ENCODE measurements at places on chromosomes 1 and 21.

DNA sequence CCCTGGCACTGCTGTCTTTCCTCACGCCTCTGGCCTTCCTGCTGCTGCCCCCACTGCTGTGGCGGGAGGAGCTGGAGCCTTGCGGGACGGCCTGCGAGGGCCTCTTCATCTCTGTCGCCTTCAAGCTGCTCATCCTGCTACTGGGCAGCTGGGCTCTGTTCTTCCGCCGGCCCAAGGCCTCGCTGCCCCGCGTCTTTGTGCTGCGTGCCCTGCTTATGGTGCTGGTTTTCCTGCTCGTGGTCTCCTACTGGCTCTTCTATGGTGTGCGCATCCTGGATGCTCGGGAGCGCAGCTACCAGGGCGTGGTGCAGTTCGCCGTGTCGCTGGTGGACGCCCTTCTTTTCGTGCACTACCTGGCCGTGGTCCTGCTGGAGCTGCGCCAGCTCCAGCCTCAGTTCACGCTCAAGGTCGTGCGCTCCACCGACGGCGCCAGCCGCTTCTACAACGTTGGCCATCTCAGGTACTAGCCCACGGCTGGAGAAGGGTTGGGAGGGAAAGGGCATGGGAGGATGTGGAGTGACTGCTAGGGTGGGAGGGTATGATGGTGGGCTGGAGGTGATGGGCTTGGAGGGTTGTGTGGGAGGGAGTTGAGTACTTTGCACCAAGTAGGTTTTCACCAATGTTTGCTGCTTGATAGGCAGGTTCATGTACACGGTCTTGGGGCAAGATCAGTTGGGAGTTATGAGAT, 18.9 kb downstream of the VANGL2 start:
- no peaks in the 10 kb centered on the region for H3K36me3 ChIP-seq
- H3K27ac ChIP-seq = no peak overlapping the region
- H3K4me3 ChIP-seq = no peak overlapping the region
- peaks cover 19% of the 10 kb centered on the region for H3K27me3 ChIP-seq
- no peaks in the 10 kb centered on the region for H3K4me1 ChIP-seq
- DNase-seq = no peak

DNA sequence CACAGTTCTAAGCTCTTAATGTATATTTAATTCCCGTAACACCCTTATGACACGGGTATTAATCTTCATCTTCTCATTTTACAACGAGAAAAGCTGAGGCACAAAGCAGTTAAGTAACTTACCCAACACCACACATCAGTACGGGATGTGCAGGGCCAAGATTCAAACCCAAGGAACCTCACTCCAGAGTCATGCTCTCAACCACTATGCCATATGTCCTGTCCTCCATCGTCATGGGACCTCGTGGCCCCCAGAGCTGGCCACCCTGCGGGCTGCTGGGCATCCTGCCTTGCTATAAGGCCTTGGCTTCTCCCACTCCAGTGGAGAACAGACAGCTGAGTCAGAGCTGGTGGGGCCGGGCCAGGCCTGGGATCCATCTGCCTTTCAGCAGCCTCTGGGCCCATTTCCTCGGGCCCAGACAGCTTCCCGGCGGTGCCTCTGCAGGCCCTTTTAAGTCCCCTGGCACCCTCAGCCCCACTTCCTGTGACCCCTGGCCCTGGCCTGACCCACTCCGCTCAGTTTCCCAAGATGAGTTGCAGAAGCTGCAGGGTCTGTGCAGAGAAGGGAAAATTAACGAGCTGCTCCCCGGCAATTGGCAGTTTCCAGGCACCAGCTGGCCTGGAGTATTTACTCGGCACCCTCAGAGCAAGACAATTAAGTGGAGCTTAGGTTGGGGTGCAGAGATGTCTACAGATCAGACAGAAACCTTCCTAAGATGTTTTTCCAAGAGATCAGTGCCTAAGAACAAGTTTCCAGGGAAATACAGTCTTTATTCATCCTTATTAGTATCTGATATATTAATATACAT, 98.2 kb downstream of the EPHB2 start:
- H3K4me3 ChIP-seq = no peak overlapping the region
- no peaks in the 10 kb centered on the region for H3K4me1 ChIP-seq
- no peak for DNase-seq

DNA sequence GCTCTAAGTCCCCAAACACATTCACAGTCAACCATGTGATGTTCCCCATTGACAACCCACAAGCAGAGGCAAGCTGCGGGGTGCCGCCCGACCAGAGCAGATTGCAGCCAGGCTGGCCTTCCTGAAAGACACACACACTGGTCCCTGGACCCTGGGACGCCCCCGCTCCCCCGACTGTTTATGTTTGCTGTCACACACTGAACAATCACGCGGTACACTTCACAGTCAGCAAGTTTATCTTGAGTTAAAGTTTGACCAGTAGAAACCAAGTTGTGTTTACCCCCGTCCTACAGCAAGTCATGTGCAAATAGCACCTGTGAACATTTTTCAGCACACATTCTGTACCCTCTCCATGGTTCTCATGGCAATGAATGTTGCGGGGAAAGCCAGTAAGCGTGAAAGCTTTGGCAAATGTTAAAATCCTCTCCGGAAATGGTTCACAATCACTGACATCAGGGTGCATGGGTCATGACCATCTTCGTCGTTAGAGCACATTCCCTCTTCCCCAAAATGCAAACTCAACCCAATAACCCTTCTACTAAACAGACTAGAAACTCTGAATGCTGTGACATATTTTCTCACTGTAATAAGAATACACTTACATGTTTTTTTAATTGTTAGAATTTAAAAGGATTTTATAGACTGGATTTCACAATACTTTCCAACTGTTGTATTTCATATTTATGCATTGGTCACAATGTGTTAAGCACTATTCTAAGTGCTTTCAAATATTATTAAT, 33.3 kb upstream of the IRF2BP2 start:
- DNase-seq = no peak
- no peaks in the 10 kb centered on the region for H3K27me3 ChIP-seq
- no peak overlapping the region for H3K27ac ChIP-seq
- H3K4me3 ChIP-seq = no peak overlapping the region
- no peaks in the 10 kb centered on the region for H3K4me1 ChIP-seq
- no peaks in the 10 kb centered on the region for H3K36me3 ChIP-seq

DNA sequence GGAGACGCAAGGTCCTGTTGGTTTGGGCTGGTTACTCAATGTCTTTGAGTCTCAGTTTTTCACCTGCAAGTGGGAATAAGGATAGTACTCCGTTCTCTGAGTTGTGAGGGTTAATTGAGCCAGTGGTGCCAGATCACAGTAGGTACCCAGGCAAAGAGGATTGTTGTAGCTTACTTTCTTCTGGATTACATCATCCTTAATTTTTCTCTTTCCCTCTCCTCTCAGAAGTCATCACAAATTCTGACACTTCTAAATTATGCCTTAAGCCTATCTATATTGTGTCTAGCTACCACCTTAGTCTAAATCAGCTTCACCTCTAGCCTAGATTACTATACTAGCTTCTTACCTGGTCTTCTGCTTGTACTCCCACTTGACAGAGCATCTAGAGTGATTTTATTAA, 149.5 kb downstream of the ROR1 start:
- H3K4me1 ChIP-seq = peaks cover 17% of the 10 kb centered on the region
- no peaks in the 10 kb centered on the region for H3K27me3 ChIP-seq
- no peaks in the 10 kb centered on the region for H3K36me3 ChIP-seq
- H3K27ac ChIP-seq = no peak overlapping the region
- H3K4me3 ChIP-seq = no peak overlapping the region

DNA sequence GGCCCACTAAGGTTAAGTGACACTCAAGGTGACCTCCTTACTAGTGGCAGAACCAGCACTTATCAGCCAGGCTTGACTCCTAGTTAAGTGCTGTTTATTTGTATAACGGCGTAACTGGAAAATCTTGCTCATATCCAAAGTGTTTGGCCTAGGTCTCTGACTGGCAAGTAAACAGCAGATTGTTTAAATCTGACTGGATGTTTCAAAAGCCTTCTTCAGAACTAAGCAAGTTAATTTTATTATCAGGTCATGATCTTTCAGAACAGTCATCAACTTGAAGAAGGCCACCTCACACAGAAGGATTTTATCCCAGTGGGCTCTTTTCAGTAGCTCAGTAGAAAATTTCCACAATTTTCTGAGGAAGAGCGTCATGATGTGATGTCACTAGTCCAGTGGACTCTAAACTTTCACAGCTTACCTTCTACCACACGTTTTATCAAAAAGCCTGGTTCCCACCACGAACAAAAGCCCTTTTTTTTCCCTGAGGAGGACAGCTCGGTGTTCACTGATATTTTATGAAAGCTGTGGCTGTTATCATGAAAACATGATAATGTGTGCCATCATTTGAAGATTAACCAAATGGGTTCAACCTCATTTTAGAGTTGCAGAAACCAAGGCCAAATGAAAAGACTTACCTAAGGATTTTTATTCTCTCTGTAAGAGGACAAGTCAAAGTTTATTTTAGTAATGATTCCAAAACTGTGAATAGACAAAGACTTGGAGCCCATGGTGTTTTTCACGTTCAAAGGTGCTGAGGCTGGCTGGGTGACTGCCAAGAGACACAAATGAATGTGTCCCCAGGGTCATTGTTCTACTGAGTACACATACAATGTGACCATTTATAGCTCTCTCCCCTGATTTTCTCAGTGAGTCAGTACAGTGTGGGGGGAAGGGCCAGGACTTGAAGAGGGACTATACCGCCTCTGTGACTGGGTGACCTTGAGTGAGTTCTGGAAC, 9.1 kb downstream of the SGIP1 start:
- peaks cover 36% of the 10 kb centered on the region for H3K4me1 ChIP-seq
- H3K36me3 ChIP-seq = no peaks in the 10 kb centered on the region
- H3K27ac ChIP-seq = peak overlapping the region; percentile 90
- DNase-seq = peak; percentile 97

DNA sequence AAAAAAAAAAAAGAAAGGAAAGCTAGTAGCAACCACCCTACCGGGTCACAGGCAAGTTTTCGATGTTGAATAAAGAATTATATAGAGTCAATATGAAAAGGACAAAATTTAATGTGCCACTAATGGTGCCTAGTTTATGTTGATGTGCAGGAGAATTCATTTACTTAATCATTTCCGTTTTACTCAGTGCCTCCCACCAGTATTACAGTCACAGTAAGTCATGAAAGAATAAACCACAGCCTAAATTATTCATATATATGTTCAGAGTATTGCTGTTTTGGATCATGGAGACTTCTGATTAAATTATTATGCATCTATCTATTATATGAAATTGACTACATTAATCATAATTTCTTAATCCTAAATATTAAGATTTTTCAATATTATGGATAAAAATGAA, 35.3 kb downstream of the FNBP1L start:
- no peak overlapping the region for H3K27ac ChIP-seq
- H3K36me3 ChIP-seq = no peaks in the 10 kb centered on the region
- no peaks in the 10 kb centered on the region for H3K4me1 ChIP-seq
- H3K4me3 ChIP-seq = no peak overlapping the region
- no peaks in the 10 kb centered on the region for H3K27me3 ChIP-seq

DNA sequence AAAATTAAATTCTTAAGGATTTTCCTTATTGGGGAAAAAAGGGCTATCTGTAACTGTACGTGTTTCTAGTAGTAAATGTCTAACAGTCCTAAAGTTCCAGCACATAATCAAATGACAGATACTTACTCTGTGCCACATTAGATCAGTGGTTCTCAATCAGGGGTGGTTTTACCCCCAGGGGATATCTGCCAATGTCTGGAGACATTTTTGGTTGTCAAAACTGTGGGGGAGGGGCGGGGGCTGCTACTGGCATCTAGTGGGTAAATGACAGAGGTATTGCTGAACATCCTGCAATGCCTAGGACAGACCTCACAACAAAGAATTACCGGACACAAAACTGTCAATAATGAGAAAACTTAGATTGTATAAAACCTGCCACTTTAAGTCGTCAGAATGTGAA, 33.4 kb upstream of the PTPRC start:
- no peak for DNase-seq
- H3K27ac ChIP-seq = no peak overlapping the region
- H3K36me3 ChIP-seq = no peaks in the 10 kb centered on the region

DNA sequence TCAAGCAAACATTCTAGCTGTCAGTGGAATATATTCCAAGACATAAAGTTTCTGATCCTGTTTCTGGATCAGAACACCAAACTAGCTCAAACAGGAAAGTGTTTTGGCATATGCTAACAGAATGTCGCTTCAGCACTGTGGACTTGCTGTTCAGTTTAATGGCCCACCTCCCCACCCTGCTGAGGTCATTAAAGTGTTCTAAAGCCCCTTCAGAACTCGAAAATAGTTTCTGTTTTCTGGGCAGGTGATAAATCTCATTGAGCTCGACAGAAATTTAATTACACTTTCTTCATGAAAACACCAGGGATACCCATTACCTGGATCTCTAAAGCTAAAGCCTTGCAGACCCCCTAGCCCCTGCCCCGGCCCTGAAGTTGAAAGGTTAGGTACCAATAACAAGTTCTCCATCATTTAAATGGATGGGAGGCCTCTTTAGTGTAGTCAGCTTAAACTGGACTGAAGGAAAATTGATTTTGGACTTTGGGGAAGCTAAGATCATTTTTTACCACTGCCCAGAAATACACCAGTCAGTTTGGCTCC, 3.9 kb upstream of the C1orf105 start:
- H3K27me3 ChIP-seq = no peaks in the 10 kb centered on the region
- no peak for DNase-seq
- no peaks in the 10 kb centered on the region for H3K36me3 ChIP-seq
- no peak overlapping the region for H3K27ac ChIP-seq
- H3K4me1 ChIP-seq = no peaks in the 10 kb centered on the region

DNA sequence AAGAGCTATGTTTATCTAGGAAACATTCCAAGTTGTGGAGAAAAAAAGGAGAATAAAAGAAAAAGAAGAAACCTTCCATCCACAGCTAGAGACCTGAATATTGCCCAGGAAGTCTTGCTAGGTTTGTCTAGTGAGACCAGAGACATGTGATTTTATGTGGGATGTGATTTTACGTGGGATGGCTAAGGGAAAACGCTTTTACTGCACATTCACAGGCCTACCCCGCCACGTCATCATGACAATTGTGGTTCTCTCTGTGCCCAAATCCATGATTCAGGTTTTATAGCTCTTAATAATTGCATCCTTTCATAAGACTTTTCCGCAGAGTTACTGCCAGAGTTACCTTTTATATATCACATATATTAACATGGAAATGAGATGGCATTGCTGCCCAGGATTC, 86.4 kb upstream of the SSX2IP start:
- DNase-seq = no peak
- H3K27me3 ChIP-seq = peaks cover 4% of the 10 kb centered on the region
- H3K27ac ChIP-seq = no peak overlapping the region

- H3K27me3 ChIP-seq = no peaks in the 10 kb centered on the region
- H3K36me3 ChIP-seq = peaks cover 25% of the 10 kb centered on the region
- no peaks in the 10 kb centered on the region for H3K4me1 ChIP-seq
- H3K4me3 ChIP-seq = no peak within 1 kb of the TSS
- no peak within 1 kb of the TSS for H3K27ac ChIP-seq
- no peak for DNase-seq
Measured at GRCh38 chr1:15736038-15736891, at the start of gene SLC25A34. TSS of gene SLC25A34 (plus strand) at chr1:15736258. CDS start at chr1:15736486, 228 bp downstream.

DNA sequence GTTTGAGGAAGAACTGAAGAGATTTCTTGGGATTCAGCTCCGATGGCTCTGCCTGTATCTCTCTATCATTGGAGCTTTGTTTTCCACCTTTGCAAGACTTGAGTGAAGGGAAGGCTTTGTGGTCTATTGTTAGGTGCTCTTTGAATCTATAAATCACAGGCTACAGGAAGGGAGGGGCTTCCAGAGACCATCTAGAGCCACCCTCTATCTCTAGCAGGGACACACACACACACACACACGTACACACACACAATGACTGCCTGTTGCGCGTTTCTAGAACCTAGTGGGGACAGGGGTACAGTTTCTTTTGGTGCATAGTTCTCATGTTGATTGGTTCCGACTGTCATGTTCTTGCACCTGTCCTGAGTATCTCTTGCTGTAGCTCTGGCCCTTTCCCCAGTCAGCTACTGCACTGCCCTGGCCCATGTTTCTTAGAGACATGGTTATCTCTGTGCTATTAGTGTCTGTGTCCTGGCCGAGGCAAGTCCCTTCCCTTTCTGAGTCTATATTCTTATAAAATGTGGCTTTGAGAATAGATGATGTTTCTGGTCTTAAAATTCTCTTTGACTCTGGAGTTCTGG, 60.7 kb downstream of the MAN1C1 start:
- no peak overlapping the region for H3K27ac ChIP-seq
- no peak overlapping the region for H3K4me3 ChIP-seq
- no peaks in the 10 kb centered on the region for H3K36me3 ChIP-seq
- peaks cover 11% of the 10 kb centered on the region for H3K27me3 ChIP-seq

All from endothelial cell of umbilical vein (primary cell).